ENCODE measurements at places on chromosomes 13 and 19.

DNA sequence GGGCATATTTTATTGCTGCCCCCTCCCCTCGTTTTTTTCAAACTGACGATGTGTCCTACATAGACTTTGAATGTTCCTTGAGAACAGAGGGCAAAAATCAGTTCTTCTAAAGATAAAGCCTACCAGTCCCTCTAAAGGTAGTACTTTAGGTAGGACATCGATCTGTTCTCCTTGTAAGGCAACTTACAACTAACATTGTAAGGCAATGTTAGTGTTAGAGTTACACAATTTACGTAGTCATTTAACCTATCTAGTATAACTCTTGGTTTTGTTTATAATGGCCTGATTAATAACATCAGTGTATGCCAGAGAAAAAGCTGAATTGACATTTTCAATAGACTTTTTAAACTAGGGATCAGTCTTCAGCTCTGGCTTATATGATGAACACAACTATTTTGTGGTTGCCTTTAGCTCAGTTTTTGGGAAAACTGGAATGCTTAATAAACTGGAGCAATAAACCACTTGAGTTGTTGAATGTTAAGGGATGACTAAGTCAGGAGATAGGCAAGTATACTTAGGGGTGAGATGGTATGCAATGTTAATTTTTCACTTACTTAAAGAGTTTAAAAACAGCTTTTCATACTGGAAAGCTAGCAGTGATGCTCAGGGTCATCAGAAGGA is 2.2 kb downstream of the NDFIP2 start:
- no peak for DNase-seq

DNA sequence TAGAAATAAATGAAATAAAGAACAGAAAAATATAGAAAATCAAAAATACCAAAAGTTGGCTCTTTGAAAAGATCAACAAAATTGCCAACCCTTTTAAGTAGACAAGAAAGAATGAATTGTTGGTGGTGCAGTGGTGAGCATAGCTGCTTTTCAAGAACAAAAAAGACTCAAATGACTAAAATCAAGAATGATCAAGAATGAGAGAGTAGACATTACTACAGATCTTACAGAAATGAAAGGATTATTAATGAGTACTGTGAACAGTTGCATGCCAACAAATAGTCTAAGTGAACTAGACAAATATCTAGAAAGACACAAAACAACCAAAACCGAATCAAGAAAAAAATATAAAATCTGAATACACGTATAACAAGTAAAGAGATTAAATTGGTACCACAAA is 53.9 kb downstream of the FNDC3A start:
- no peak for DNase-seq

DNA sequence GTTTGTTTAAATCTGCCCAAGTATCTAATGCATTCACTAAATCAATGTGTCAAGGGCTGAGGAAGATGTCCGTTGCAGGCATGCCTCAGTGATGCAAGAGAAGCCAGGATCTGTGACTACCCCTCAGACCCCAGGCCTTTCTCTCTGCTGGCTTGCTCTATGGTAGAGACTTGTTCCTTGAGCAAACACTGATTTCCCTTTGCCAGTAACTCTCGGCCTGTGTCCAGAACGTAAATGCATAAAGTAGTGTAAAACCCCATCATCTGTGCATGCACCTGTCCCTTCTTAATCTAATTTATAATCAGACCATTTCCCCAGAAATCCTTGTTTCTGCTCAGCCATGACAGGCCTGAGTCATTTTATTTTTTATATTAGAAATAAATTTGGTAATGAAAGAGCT is 28.7 kb upstream of the FRY start:
- DNase-seq = no peak

DNA sequence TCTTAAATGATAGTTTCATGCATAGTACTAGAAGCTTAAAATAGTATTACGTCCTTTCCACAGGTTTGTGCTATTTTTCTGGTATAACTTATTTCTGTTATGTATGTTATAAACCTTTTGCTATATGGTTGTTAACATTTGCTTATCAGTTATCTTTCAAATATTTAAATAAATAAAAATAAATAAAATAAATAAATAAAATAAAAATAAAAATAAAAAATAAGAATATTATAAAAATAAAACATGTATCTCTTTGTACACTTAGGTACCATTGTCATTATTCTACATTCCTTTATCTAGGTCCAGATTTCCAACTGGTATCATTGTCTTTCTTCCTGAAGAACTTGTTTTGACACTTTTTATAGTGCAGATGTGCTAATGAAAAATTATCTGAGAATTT is 1310.4 kb upstream of the SLC10A2 start:
- DNase-seq = no peak

- DNase-seq = peak; percentile 96
These were observed 105.2 kb downstream of the TM9SF2 start for GRCh38 chr13:99606324-99607066.

- DNase-seq = no peak
These were observed 51.7 kb downstream of the RXFP2 start for GRCh38 chr13:31790992-31791391.

GRCh38 chr13:52374873-52375411 is 31.0 kb downstream of the THSD1 start:
- no peak for DNase-seq

GRCh38 chr13:34959489-34959888 is 17.4 kb downstream of the NBEA start:
- DNase-seq = no peak

GRCh38 chr13:21020581-21020980 is 40.8 kb downstream of the LATS2 start:
- DNase-seq = no peak

DNA sequence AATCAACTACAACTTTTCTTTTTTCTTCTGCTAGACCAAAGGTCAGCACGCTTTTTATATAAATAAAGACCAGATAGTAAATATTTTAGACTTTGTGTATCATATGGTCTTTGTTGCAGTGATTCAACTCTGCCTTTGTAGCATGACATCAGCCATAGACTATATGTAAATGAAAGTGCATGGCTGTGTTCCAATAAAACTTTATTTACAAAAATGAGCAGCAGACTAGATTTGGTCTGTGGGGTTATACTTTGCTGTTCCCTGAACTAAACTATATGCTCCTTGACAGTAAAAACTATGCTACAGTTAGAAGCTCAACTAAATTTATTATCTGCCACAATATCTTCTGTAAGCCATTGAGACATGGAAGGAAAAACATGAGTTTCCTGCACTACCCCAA is 100.0 kb downstream of the RNASEH2B start:
- DNase-seq = no peak

- DNase-seq = peak; percentile 96
These were observed 4.8 kb downstream of the SPHK2 start for GRCh38 chr19:48624067-48624594.

DNA sequence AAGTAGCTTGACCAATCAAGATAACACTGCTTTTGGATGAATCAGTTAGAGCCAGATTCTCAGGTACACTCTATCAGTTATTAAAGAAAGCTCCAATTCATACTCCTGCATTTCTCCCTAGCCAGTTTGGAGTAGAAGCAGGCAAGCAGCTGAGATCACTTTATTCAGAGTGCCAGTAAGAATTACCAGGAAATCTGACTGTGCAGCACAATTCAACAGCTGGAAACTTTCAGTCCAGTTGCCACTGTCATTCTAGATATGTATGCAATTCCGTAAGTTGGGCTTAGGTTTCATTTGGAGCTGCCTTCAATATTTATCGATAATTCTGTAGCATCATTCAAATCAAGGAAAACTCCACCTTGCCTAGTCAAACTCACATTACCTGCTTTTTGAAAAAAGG is 2625.6 kb upstream of the PCDH20 start:
- DNase-seq = no peak

DNA sequence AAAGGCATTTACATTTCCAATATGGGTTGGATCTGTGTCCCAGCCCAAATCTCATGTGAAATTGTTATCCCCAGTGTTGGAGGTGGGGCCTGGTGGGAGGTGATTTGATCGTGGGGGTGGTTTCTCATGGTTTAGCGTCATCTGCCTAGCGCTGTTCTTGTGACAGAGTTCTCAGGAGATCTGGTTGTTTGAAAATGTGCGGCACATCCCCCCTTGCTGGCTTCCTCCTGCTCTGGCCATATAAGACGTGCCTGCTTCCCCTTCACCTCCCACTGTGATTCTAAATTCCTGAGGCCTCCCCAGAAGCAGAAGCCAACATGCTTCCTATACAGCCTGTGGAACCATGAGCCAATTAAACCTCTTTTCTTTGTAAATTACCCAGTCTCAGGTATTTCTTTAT is 126.2 kb upstream of the FNDC3A start:
- no peak for DNase-seq

DNA sequence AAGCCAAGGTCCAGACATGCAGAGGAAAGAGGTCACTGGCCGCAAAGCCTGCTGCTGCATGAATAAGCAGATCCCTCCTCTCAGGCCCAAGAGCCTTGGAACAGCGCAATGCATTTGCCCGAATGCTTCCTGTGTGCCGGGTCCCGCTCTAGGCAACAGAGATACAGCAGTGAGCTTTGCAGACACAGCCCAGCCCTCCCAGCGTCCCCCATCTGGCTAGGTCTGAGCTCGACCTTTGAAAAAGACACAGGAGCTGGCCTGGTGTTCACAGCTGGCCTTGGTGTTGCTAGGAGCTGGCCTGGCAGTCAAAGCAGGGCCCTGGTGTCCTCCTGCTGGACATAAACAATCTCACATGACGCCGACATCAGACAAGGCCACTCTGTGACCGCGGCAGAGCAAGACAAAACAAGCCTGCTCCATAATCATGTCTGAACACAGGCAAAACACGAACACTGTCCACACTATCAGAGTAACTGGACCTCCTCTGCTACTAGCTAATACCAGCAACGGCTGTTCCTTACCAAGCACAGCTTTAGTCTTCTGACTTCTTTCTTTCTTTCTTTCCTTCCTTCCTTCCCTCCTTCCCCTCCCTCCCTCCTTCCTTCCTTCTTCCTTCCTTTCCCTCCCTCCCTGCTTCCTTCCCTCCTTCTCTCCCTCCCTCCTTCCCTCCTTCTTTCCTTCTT is 5.7 kb upstream of the PEX11G start:
- no peak for DNase-seq

DNA sequence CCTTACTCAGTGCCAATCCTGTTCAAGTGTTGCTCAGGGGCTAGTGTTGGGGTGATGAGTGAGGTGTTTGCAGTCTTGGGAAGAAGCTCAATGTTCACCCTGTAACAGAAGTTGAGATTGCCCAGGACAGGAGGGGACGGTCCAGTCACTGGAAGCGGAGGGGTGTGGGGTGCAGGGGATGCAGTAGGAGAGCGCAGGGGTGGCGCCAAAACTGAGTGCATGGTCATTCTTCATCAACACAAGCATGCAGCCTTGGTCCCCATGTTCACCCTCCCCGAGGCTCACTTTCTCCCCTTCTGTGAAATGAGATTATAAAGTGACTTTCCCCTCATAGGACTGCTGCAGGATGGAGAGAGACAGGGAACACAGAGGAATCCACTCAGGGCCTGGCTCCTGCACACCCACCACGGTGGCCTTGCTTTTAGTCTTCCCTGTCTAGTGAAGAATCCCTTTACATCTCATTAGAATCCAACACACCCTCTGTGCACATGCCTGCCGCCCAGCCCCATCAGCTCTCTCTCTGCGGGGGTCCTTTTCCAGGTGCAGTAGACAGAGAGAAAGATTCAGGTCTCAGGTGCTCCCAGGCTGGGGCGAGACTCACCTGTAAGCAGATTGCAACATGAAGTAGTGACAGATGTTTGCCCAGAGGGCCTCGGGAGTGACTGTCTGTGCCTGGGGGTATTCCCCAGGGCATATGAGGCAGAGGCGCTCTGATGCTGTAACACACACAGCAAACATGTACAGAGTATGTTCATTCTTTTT is 93.2 kb downstream of the TSHZ3 start:
- no peak for DNase-seq

DNA sequence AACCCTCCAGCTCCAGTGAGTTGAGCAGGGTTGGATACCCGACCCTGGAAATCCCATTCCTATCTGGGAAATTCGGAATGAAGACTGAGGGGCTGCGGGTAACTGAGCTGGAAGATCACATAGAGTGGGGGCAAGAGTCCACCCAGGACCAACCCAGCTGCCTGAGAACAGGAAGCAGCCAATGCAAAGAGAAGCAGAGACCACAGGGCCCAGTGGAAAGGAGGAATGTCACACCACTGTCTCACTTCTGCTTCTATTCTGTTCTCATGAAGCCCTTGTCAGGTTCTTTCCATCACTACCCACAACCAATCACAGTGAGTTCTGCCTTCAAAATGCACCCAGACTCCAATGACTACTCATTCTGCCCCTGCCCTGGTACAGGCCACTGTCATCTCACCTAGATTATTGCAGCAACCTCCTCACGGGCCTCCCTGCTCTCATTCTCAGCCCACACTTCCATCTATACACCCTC is 15.3 kb downstream of the DYRK1B start:
- peak; percentile 83 for DNase-seq

DNA sequence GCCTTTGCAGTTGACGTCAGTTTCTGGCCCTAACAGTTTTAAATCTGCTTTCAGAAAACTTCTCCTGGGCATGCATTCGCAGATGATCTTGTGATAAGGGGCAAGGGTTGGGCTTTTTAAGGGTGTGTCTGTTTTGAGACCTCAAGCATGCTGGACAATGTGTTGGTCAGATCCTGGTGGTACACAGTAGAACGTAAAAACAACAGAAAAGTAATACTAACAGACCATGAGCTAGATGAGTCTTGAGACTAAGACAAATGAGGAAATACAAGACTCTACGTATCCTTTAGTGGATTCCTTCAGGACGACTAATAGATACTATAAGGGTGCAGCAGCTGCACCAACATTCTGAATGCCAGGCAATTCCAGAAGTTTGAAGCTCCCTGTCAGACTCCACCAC is 237.6 kb downstream of the DNAJC15 start:
- DNase-seq = no peak

- DNase-seq = no peak
These were observed 131.5 kb upstream of the MCF2L start for GRCh38 chr13:112837371-112838037.

- DNase-seq = peak; percentile 40
These were observed 11.7 kb upstream of the SOX1 start for GRCh38 chr13:112055036-112055914.

DNA sequence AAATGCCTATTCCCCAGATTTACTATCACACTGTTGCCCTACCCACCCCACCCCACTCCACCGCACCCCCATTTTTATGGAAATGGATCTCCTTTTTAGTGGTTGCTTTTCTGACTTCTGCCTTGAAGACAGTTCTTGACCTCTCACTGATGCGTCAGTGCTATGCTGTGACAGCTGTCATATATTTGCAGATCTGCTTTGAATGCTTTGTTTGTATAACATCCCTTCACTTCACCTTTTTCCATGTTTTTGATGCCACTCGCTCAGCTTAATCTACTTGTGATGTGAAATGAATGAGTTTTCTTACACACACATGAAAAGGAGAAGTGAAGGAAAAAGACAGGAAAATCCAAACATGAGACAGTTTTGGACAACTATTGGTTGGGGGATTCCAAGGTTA is 731.0 kb downstream of the SLITRK6 start:
- no peak for DNase-seq
